ENCODE measurements at places on chromosomes 2 and 18.

- no peak for DNase-seq
These were observed 18.7 kb upstream of the ATOH8 start for GRCh38 chr2:85734942-85735608.

DNA sequence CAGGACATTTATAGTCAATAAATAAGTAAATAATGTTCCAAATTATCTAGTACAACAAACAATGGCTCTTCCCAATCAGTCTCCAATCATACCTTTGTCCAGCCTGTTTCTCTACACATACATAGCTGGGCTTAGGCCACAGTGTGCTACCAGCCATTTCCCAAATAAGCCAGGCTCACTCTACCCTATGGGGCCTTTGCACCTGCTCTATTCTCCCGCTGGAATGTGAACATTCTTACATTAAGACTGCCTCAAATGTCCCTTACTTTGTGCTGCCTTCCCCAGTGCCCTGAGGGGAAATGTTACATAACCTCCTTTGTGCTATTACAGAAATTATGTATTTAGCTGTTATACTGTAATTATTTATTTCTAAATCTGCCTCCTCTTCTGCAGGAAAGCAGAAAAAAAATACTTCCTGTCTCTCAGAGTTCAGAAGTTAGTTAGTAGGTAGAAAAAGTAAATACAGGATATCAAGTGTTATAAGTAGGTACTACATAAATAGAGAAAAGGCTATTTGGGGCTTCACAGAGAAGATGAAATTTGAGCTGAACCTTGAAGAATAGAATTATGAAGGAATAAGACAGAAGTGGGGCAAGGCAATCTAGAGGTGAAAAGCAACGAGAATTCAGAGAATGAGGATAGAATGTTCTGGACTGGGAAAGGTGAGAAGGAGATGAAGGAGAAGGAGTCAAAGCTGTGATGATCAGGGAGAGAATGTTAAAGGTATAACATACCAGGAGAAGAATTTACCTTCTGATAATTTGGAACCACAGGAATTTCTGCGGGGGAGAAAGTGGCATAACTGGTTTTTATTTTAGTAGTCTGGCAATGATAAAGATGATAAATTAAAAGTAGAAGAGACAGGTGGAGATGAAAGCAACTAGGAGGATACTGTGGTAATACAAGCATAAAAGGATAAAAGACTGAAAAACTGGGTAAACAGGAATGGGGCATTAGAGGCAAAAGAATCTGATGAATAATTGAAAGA lies 37.0 kb downstream of the ROCK1 start:
- no peak for DNase-seq

- DNase-seq = no peak
These were observed 135.0 kb downstream of the EPHA4 start for GRCh38 chr2:221437056-221437455.

GRCh38 chr2:25854613-25855012 lies 23.7 kb downstream of the ASXL2 start:
- DNase-seq = no peak

DNA sequence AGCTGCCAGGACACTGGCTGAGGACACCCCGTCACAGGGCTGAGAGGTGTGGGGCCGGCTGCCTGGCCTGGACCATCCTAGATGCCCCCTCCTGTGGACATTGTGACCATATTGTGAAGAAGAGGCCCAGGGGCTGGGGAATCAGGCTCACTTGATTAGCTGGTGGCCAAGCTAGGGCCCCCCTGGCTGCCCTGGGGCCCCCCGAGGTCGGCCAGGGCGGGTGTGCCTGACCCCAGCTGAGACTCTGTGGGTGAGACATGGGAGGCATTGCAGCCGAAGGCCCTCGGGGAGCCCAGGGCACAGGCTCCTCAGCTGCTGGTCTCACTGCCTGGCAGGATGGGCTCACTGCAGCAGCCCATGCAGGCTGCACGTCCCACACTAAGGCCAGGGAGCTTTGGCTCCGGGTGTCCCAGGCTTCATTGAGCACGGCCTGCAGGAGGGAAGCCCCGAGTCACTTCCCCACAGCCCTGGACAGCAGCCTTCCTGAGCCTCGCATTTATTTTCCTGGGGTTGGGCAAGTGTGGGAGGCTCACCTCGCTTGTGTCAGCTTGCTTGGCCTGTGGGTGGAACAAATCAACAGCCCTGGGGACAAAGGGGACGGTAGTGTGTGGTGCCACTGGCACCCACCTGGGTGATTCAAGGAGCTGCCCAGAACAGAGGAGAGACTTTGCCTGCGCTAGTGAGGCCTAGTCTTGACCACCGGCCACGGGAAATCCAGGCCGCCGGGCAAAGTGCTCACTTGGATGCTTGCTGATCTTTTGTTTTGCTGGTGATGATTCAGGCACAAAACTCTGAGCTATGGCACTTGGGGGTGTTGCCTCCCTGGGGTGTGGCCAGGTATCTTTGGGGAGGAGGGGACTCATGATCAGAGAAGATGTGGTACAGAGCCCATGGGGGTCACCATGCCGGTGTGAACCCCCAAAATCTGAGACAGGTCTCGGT lies 1.3 kb downstream of the GAL3ST2 start:
- peak; percentile 31 for DNase-seq

GRCh38 chr18:62778976-62779869 lies 63.9 kb downstream of the PHLPP1 start:
- DNase-seq = no peak

- DNase-seq = no peak
These were observed 826.7 kb upstream of the ACVR2A start for GRCh38 chr2:147017951-147018645.

- DNase-seq = no peak
These were observed 1030.1 kb upstream of the POU3F3 start for GRCh38 chr2:103823847-103824246.

- DNase-seq = no peak
These were observed 113.9 kb downstream of the PTPN4 start for GRCh38 chr2:119873350-119874315.

DNA sequence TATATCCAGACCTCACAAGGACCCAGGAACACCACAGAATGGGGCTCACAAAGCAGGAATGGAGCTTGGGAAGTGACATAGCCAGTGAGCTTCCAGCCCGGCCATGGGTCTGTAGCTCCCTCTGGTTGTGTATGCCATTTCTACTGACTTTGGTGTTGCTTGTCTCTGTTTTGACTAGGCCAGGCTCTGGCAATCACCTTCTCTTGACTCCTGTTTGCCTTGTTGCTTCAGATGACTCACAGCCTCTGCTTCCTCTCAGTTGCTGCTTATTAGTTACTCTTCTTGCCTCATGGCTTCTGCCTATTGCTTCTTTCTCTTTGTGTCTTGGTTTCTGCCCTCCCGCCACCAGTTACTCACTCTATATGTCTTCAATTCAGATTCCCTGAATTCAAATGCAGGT lies 15.8 kb upstream of the IER3IP1 start:
- DNase-seq = no peak

- peak; percentile 83 for DNase-seq
These were observed 13.9 kb upstream of the UGP2 start for GRCh38 chr2:63827749-63828148.

DNA sequence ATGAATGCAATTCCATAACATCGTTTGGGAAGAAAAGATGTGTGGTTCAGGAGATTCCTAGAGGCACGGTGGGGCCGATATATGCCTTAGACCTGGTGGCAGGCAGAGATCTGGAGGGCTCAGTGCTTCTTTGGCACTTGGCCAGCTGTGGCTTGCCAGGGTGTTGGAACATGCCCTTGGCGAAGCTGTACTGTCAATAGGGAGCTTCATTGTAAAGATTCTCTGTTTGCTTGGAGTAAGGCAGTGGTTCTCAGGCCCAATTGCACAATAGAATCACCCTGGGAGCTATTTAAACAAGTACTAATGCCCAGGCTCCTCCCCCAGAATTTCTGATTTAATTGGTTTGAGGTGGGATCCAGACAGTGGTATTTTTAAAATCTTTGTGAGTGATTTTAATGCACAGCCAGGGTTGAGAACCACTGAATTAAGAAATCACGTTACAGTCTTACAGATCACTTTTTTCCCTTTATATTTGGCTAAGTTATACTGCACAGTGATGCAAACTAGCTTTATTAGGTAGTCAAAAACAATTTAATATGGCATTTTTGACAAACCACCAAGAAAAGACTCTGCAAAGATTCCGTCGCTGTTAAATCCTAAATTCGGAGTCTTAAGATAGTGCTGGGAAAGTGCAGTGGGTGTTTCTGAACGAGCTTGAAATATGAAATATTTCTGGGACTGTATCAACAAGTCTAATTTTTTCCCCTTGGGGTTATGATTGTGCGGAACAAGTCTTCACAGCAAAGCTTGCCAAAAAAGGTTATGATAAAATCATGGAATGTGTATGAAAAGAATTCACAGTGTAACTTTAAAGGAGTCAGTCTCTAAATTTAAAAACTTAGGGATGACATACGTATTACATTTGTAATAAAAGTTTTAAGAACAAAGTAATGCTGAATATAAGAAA lies 78.0 kb downstream of the CRIM1 start:
- DNase-seq = no peak

GRCh38 chr2:65297544-65297943 lies 69.9 kb downstream of the ACTR2 start:
- no peak for DNase-seq
